Spinal cord (tissue), 10 donors: ENCODE measurements at places on chromosomes 3 and 15.

DNA sequence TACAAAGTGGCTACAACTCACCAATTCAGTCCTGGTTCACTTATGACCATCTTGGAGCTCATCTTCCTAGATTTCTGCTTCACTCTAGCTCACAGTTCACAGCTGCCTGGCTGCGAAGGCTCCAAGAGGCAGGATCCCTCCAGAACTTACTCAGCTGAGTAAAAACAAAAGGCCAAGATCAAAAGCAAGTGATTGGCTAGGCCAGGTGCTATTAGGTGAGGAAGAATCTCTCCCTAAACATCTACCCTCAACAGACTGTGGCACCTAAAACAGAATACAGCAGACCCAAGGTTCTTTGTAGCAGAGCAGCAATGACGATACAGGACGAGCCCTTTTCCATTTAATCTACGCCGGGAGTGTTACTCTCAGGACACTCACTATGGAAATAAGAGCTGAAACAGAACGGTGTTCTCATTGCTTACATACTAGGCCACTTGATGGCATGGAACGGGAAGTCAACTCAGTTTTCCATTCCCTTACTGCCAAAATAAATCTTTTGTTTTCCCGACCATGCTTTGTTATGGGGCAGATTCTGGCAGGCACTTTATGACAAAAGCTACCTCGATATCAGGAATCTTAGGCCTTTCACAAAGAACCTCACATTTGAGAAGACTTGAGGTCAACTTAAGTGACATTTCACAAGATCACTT is 901 bp downstream of the ICE2 start:
- DNase-seq = peak; percentile 58

DNA sequence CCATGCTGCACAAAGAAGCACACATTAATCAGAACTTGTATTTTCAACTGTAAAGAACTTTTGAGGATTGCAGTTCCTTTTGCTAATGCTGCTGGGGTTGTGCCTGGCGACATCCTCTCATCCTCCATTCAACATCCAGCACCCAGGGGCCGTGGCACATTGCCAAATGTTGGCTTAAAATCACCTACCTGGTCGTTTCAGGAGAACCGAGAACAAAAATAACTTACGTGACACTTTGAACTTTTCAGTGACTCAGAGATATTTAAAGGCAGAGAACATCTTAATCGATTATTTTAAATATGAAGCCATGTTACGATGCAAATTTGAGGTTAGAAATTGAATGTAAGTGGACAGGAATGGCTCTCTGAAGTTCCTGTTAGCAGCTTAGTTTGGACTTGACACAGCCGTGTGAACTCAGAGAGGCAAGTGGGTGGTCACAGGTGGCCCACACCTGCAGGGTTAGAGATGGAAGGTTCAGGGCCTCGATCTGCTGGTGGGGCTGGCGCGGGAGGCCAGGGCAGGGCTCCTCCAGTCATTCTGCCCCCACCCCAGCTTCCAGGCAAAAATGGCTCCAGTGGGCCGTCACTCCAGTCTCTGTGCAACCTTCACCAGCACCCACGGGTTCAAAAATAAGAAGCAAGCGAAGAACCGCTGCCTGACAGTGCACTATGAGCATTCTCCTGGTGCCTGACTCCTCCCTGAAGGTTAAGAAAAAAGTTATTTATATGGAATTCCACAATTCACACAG is 12.2 kb downstream of the LRRK1 start:
- DNase-seq = no peak

DNA sequence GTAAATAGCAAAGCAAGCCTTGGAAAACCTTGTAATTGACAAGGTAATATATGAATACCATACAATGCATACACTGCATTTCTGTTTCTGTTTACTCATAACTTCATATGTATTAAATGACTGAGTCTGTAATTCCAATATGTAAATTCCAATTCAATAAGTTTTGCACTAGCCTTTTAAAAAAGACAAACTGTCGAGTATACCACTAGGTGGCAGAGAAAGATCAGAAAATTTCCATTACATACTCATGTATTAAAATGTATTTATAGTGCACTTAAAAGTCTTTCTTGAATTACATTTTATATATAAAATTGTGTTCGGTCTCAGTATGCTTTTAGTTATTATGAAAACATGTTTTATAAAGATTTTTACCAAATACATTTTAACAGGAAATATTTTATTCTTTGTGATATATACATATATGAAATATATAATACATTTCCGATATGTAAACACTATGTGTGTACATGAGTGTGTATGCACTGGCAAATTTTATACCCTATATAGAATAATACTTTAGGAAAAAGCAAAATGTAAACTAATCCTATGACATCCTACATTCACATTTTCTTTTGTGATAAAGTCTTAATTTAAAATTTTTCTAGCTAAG is 216.8 kb downstream of the VGLL3 start:
- peak; percentile 29 for DNase-seq

DNA sequence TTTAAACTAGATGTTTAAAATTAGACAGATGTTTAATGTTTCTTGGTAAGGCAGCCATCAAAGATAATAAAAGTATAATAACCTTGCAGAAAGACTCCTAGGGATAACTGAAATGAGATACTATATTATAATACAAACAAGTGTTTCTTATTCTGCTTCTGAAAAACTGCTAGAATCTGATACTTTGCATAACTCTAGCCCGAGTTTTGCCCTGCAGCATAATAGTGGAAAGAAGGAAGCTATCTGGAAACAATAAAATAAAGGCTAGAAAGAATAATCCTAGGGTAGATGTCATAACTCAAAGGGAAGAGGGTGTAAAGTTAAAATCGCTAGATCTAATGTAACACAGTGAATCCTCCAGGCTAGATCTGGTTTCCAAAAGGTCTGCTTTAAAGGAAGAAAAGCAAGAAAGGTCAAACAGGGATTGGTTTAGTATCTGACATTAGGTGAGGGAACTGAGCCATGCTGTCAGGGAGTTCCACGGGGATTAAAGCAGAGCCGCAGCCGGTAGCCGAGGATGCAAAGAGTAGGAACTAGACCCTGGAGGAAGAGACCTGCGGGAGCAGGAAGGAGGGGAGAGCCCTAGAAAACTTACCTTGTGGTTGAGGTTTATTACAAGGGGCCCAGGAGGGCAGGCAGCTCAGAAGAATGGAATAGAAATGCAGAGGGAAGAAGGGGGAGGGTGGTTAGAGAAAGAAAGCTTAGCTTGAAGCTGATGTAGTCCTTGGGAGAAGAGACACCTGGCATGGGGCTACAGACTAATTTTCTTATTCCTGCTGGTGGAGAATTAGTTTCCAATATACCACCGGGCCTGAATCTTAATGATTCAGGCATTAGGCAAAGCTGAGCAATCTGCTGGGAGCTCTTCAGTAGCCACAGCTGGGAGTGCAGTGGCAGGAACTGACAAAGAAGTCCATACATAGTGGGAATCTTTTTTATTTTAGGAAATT is 46.1 kb upstream of the TUSC7 start:
- DNase-seq = peak; percentile 54

DNA sequence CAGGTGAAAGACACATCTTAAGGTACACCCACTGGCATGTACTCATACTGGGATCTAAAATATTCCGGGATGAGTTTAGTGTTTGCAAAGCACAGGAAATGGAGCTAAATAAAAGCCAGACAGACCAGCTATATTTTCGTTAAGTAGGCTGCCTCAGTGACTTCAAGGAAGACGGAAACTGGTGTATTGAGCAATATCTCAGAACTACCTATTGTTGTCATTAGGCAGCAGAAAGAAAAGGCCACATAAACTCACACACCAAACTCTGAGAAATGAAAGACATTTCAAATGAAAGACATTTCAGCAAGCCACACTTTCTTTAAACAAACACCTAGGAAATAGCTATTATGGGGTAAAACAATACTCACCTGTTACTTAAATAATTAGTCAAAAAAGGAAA is 761.7 kb upstream of the SEMA6D start:
- no peak for DNase-seq

DNA sequence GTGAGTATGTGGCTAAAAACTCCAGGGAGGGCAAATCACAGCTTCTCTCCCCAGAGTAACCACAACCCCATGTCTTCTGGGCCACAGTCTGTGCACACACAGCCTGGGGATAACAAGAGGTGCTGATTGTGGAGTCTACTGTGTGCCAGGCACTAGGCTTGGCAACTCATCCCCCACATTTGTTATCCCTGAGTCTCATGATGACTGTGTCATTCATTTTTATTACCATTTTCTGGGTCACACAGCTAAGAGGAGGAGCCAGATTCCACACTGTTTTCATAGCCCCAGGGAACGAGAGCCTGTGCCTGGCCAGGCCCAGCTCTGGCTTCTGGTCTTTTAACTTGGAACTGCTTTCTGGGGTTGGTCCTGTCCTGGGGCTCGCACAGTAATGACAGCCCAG is 34.5 kb downstream of the ESYT3 start:
- no peak for DNase-seq

DNA sequence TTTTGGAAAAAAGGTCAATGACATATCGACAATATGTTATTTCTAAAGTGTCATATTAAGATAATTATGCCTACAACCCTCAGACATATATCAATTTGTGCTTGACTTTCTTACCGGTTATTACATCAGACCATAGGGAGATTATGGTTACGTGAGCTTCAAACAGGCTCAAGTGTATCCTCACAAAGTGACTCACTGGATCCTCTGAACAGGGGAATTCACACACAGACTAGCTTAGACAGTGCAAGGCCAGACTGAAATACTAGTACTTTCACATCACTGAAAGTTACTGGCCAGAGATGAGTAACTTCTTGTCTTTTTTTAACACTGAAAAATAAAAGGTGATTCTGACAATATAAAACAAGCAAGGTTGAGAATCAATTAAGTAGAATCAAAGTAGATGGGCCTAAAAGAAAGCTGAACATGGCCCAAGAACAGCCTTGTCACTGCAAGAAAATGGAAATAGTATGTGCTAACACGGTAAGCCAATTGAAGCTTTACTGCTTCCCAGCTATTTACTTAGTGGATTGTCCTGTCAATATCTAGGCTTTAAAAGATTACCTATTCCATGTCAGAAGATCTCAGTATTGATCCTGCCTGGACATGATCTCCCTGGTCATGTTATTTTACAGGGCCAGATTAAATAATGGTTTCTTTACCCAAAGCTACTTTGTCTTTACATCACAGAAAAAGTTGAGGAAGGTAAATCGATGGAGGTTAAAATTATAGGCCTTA is 848.6 kb downstream of the ROBO1 start:
- DNase-seq = no peak

DNA sequence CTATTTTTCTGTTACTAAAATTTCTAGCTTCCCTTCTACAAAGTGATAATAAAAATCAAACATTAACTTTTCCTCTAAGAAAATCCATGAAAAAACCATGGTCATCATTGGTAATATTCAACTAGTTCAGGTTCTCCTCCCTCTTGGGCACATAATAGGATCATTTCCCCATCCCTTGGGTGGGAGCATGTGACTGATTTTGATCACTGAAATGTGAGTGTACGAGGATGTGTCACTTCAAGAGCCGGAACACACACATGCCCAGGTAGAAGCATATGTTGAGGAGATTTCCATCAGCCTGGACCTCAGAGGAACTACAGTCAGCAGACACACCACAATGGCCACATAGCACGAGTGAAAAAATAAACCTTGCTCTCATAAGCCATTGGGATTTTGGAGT is 36.1 kb downstream of the AP3S2 start:
- DNase-seq = no peak

- no peak for DNase-seq
These were observed 243.2 kb upstream of the NR2F2 start for GRCh38 chr15:96087180-96087884.

DNA sequence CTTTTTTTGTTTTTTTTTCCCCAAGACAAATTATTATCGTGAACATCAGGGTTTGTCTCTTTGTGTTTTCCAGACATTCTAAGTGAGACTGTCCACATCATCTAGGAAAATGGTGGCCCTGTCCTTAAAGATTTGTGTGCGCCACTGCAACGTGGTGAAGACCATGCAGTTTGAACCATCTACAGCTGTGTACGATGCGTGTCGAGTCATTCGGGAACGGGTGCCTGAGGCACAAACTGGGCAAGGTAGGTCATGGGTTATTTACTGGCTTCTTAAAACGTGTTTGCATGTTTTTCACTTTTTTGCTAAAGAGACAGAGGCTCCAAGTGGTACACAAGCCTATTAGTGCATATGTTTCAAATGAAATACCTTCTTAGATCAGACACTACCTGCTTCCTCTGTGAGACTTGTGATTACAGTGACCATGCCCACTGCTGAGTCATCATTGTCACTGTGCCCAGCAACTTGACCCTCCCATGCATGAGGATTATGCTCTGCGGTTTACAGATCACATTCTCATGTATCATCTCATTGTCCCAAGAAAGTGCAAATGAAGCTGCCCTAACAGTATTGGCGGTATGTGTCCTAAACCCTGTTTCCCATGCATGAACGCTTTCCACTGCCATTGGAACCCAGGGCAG is 395.2 kb upstream of the TPM1 start:
- DNase-seq = no peak

DNA sequence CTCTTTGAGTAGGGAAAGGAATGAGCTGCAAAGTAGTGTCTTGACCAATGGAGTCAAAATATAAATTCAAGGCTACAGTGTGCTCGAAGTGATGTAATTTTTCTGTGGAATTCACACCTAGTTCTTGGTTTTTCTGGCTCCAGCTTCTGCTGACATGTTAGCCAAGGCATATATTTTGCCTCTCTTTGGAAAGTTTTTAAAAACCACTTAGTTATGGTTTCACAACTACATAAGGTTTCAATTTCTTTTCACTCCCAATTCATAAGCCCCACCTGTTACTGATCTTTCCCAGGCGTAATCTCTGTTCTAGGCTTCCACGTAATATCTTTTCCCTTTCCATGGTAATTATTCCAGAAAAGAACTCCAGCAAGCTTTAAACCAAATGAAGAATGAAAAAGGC is 46.9 kb downstream of the GADL1 start:
- DNase-seq = no peak

DNA sequence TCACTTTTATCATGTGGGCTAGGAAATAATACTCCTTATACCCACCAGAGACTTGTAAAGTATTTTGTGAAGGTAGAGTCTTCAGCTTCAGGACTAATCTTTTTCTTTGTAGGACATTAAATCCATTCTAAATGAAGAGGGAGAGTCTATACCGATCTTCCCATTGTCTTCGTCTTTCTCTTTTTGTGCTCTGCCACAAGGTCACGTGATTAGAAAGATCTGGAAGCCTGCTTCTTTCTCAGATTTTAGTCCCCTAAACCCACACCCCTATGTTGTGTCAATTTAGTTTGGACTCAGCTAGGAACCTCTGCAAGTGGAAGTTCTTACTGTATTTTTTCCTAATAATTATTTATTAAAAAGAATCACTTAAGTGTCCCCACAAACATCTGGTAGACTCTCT is 507.3 kb downstream of the PYDC2 start:
- no peak for DNase-seq

GRCh38 chr15:94052711-94053110 is 178.7 kb upstream of the MCTP2 start:
- no peak for DNase-seq
